HAP-1 (cell line): ENCODE measurements at places on chromosomes 1 and 21.

- DNase-seq = no peak
Observed at GRCh38 chr1:242824435-242824834, 299.9 kb upstream of the PLD5 start.

- no peak for DNase-seq
Observed at GRCh38 chr1:22788254-22788661, 77.6 kb downstream of the EPHB2 start.

GRCh38 chr1:208820580-208821212 is 576.5 kb upstream of the PLXNA2 start:
- DNase-seq = no peak

GRCh38 chr1:33334081-33334552 is 13.2 kb upstream of the A3GALT2 start:
- DNase-seq = no peak

DNA sequence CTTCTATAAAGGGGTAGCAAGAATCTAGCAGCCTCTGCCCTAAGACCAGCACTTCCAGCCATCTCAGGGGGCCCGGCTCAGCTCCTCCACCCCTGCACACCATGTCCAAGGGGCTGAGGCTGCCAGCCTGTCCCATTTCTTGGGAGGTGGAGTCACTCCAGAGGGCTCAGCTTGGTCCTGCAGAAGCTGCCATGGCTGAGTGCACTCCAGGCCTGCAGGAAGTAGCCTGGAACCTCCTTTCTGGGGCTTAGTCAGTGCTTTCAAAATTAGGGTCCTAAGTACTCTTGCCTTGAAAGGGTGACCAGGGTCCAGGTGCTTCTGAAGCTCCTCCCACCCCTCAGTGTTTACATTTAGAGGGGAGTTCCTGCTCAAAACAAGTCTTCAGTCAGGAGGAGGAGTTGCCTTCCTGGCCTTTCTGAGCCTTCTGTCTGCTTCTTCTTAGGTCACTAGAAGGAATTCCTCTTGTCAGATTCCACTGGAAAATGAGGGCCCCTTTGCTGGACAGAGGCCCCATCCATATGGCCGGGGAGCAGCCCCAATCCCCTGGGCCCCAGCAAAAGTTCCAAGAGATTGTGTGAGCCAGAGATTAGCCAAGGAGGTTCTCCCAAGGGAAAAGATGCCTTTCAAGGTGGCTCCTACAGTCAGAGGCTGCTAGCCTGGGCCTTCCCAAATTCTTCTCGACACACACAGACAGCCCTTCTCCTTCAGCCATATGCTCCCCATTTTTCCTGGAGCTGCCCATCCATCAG is 128.1 kb upstream of the VAMP3 start:
- DNase-seq = no peak

GRCh38 chr1:70204600-70204999 is 779 bp downstream of the LRRC40 start:
- no peak for DNase-seq

DNA sequence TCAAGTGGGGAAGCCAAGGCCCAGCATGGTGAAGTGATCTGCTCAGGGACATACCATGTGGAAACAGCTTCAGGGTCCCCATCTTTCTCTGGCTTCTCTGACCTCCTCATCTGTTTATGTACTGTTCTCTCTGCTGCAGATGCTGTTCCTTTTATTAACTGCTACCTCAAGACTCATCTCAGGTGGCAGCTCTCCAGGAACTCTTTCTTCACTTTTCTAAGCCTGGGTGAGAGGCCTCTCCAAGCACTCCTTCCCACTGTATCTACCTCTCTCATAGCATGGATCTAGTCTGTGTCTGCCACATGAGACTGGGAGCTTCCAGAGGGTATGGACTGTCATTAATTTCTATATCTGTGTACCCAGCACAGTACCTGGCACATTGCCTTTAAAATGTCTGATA is 73.4 kb upstream of the PPM1J start:
- no peak for DNase-seq

DNA sequence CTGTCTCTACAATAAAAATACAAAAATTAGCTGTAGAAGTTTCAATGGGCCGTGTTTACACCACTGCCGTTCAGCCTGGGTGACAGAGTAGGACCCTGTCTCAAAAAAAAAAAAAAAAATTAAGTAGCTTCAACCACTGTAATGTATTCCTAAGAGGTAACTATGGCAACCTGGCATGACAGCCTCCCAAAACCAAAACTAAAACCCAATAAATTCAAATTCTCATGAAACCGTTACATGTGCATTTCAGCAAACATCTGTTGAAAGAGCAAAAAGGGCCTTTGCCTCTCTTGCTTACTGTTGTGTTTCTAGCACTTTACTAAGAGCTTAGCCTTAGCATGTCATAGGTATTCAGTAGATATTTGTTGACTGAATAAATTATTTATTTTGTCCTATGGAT is 33.5 kb downstream of the ODR4 start:
- no peak for DNase-seq

DNA sequence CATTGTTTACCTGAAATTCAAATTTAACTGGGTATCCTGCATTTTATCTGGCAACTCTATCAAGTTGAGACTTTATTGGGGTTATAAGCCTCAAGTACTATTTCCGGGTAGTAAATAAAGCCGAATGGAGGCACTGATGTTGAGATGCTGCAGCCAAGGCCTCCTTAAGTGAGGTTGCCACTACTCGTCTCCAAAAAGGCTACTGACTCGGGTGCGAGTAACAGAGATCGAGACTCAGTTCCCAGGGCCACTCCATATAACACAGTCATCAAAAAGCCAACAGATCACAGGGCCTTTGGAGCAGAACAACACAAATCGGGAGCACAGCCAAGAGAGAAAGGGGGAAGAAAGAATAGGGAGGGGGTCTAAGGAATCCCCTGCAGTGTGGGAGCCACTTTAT is 524 bp downstream of the COPA start:
- DNase-seq = no peak

DNA sequence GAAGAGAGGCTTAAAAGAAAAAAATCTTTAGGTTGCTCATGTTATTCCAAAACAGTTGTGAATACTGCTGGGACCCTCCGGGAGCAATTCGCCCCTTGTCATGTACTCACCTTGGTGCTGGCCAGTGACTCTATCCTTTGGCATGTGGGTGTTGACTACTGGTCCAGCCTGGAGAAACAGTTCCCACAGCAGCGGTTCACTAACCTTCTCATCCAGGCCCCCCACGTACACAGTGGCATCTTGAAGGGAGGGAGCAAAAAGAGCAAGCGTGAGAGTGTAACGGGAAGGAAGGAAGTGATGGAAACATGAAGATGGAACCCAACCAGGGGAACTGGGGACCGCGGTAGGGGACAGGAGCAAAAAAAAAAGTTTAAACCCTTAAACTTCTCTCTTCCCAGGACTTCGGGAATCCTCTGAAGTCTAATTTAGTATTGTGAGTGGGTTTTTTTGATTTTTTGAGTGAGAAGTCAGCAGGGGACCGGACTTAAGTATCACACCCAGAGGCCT is 494 bp downstream of the SF3B4 start:
- DNase-seq = no peak

- DNase-seq = no peak
Observed at GRCh38 chr1:82279241-82279640, 478.5 kb downstream of the ADGRL2 start.

- peak; percentile 55 for DNase-seq
Observed at GRCh38 chr1:240946926-240947325, 335.0 kb upstream of the GREM2 start.

DNA sequence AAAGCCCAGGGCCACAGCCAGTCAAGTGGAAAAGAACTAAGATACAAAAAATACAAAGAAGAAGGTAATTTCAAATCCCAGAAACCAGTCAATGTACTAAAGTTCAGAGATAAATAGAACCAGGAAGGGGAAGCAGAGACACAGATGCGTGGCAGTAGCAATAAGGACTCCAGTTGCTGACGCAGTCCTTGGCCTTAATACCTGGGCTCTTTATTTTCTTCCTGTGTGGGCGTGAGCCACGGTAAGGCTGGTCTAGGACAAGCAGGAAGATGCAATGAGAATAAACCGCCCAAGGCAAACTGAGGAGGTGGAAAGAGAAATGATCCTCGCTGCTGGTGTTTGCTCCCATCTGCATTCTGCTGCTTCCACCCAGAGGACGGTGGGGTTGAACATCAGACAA is 65.6 kb upstream of the PLXNA2 start:
- no peak for DNase-seq

DNA sequence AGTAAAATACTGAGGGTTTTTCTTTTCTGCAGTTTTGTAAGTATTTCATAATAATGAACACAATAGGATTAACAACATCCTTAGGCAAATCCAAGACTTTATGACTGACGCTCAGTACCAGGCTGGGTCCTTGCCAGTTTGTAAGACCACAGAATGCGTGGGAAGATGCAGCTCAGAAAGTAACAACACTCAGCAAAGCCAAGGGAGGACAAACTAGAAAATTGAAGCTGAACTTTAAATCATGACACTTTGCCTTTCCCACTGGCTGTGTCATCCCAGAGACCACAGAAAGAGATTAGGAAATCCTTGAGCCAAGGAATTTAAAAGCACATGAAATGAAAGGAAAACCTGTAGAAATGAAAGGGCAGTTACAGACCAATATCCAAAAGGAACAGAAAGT is 426.3 kb upstream of the CHRM3 start:
- DNase-seq = peak; percentile 88

GRCh38 chr1:86757272-86757984 is 53.1 kb downstream of the SH3GLB1 start:
- DNase-seq = no peak

DNA sequence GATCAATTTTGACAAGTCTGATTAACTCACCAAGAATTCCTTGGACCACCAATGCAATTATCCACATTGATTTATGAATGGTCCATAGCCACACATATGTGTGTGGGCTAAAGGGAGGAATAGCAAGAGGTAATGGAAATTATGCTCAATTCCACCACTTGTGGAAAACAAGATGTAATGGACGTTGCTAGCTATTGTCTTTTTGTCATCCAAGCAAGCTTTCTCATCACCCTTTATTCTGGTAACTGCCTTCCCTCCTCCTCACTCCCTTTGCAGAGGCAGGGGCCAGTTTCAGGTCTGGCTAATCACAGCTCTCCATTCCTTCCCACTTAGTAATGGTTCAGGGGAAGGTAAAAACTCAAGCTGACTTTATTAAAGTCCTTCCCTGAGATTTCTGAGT is 24.7 kb upstream of the RAB3GAP2 start:
- DNase-seq = no peak

DNA sequence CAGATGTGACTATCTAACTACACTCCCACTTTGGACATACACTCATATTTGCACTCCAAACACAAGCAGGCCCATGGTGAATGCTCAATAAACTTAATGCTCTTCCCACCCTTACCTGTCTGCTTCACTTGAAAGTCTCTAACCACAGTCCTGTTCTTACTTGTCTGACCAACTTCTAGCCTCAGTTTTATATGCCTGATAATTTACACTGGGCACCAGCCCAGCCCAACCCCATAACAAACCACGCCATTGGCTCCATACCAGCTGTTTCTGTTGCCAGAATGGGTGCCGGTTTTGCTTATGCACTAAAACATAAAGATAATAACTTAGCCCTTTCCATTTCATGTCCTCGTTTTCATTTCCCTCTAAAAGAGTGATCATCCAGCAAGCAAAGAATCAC is 395.4 kb downstream of the NTNG1 start:
- DNase-seq = no peak

GRCh38 chr1:29380532-29380931 is 144.2 kb downstream of the PTPRU start:
- DNase-seq = no peak

DNA sequence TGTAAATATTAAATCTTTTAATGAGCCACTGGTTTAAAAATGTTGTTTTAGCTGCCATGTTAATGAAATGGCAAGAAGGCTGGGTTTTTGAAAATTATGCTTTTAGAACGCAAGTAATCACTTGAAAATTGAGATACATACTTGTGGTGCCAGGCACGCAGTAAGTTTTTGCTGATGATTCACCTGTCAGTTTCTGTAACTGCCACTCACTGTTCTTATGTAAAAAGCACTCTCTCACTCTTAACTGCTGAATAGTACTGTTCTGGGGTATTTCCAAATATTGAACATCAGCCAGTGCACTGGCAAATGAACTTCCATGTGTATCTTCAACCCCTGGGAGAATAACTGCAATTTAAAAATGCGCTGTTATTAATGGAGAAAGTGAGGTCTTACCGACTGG is 17.9 kb downstream of the LGALS8 start:
- no peak for DNase-seq

GRCh38 chr1:88763649-88764406 is 79.8 kb downstream of the PKN2 start:
- no peak for DNase-seq

DNA sequence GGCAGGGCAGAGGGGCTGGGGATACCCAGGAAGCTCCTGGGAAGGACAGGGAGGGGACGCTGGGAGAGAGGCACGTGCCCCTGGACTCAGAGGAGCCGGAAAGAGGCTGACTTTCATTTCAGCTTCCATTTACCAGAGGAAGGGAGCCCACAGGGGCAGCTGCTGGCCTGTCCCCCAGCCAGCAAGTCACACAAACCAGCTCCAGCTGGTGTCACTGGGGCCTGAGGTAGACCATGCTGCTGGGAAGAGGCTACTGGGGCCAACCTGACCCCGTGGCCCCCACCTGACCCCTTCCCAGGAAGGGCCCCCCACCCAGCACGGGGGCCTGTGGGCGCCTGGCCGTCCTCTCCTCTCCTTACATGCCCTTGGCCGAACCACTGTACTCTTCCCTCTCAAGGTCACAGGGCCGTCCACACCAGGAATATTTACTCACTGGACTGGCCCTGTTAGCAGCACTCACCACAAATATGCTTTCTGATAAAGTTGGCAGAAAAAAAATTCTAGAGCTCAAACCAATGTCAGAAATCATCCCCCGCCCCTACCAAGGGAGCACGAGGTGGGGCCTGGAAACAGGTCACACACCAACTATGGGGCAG is 110.5 kb downstream of the CASZ1 start:
- DNase-seq = no peak

DNA sequence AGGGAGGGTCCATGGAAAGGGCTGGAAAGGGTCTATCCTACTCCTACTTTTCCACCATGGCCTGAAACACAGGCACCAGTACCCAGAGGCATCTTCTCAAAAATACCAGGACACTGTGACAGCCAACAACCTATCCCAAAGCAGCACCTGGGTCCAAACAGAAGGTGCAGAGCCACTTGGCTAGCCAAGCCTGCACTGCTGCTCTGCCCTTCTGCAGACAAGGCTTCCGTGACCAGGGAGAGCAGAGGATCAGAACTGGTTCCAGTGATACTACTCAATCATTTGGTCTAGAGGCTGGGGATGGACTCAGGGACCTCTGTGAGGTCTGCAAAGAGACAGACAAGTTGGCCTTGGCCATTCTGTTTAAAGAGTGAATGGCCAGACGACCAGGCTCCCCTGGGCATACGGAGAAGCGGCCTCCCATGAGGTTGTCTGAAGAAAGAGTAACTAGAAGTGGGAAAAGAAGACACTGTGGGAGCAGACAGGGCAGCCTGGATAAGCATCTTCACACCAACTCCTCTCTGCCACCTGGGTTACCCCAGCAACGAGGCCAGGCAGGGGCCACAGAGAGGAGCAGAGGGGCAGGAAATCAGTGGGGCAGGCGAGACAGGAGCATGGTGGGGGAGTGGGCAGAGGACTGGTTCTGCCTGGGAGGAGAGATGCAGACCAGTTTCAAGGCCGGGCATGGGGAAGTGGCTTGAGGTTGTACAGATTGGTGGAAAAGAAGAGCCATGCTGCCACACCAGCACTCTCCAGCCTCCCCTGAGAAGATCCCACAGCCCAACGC is 5.7 kb downstream of the KCNN3 start:
- no peak for DNase-seq
